NCI-H1105 (cell line): ENCODE measurements at places on chromosomes 3 and 15.

- no peak for DNase-seq
Measured at GRCh38 chr3:57961177-57961827, 46.9 kb upstream of the FLNB start.

- DNase-seq = no peak
Measured at GRCh38 chr3:31341130-31341529, 191.6 kb upstream of the STT3B start.

DNA sequence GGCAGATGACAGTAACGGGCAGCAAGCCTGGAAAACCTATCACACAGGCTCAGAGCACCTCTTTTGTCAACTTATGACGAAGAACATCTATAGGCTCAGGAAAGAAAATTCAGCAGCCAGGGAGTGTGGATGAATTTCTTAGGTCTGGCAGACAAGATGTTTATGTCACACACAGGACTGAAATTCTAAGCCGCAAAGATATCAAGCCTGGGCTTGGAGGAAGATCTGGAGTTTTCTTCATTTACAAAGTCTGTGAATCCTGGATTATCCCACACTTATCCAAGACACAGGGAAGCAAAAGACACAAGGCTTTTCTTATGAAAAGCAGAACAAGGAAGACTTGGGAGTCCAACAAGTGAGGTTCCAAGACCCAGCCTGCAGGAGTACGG lies 23.4 kb upstream of the CHCHD6 start:
- DNase-seq = no peak

GRCh38 chr15:72382146-72382545 lies 6.3 kb upstream of the HEXA start:
- no peak for DNase-seq

DNA sequence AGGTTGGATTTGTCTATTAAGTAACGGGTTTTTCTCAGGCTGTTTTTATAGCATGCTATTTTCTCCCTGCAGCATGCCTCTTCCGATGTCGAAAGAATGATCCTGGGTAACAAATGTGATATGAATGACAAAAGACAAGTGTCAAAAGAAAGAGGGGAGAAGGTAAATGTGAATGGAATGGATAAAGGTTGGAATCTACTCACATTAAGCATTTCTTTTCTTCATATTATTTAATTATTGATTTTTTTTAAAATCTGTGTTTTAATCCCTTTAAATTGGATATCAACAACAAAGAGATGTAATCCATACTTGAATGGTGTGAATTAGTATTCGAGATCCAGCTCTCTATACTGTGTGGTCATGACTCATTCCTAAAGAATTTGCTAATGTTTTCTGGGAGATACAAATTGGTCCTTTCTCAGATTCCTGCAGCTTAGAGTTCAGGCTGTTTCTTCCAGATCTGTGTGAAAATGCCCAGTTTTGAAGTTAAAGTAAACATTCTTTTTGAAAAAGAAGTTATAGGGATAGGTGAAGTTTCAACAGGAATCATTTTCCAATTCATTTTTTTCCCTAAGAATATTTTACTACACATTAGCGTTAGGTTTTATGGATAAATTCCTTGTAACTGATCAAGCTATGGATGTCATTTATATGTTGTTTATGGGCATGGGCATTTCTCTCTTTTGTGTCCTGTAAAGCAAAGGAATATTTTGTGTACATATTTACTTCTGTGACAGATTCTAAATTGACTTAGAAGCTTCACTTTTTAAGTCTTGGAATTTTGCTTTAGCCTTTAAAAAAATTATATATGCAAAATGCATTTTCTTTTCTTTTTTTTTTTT lies 20.8 kb upstream of the APH1B start:
- no peak for DNase-seq

DNA sequence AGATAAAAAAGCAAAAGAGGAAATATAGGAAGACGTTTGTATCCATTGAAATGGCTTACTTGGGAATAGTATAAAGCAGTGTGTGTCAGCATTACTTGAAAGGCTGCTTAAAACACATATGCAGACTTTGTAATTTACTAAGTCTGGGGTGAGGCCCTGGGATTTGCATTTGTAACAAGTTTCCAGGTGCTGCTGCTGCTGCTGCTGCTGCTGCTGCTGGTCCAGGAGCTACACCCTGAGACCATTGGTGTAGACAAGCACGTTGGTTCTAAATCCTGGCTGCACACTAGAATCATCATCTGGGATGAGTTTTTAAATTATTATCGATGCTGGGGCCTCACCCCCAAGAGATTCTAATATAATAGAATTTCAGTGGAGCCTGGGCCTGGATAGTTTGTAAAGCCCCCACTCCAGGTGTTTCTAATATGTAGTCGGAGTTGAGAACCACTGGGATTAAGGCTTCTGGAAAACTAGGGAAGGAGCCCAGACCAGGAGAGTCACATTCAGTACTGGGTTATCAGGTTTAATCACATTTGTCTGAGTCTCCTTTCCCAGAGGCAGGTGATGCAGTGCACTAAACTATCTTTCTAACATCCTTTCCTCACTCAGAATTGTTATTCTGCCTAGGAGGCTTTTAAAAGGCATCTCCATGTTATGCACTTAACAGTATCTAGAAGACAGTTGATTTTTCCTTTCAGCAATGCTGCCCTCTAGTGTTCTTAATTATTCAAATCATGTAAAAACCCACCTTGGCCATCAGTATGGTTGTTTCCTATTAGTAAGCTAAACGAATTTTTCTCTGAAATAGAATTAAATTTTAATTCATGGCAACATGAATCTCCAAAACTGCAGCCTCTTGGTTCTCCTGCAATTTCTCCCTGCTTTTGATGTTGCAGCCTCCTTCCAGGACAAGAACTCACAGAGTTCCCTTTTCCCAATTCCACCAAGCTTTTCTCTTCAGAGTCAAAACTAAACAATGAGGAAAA lies 45.4 kb downstream of the SSR3 start:
- DNase-seq = peak; percentile 63

DNA sequence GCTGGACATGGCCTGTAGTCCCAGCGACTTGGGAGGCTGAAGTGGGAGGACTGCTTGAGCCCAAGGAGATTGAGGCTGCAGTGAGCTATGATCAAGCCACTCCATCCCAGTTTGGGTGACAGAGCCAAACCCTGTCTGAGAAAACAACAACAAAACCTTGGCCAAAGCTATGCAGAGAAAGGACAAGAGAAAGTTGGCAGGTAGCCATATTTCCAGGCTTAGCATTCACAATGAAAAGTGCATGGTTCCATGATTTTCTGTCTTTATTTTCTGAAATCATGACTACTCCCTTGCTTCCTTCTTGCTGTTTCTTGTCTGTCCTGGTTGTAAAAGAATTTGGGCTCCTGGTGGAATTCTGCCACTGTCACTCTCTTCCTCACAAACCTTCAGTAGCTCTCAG lies 284.6 kb upstream of the C2CD4B start:
- DNase-seq = peak; percentile 23

DNA sequence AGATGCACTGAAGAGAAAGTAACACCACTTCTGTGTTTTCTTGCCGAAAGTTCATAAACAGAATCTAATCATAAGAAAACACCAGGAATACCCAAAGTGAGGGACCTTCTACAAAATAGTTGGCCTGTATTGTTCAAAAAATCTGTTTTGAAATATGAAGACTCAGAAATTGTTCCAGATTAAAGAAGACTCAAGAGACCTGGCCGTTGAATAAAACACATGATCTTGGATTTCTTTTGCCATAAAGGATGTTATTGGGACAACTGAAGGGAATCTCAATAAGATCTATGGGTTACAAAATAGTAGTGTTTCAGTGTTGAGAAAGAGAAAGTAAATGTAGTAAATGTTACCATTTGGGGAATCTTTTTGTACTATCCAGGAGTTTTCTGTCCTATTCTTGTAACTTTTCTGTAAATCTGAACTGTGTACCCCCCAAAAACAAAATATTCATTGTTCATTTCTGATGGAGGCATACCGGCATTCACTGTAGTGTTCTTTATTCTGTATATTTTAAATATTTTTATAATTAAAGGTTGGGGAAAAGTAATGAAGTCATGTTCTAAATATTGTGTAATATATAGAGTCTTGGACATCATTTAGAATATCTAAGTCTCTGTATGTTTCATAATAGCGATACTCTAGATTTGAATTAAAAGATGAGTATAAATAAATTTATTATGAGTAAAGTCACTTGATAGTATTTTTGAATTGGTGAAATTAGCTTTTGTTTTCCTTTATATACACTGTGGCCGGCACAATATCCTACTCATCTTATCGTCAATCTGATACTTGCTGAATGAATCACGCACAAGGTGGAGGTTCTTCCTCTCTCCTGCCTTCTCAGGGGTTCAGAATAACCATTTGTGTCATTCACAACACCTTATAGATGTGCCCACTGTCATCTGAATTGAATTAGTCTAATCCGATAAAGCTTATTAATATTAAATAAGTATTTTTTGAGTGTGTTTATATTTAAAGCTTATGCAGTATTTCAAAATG lies 66.7 kb downstream of the TRAK1 start:
- no peak for DNase-seq

DNA sequence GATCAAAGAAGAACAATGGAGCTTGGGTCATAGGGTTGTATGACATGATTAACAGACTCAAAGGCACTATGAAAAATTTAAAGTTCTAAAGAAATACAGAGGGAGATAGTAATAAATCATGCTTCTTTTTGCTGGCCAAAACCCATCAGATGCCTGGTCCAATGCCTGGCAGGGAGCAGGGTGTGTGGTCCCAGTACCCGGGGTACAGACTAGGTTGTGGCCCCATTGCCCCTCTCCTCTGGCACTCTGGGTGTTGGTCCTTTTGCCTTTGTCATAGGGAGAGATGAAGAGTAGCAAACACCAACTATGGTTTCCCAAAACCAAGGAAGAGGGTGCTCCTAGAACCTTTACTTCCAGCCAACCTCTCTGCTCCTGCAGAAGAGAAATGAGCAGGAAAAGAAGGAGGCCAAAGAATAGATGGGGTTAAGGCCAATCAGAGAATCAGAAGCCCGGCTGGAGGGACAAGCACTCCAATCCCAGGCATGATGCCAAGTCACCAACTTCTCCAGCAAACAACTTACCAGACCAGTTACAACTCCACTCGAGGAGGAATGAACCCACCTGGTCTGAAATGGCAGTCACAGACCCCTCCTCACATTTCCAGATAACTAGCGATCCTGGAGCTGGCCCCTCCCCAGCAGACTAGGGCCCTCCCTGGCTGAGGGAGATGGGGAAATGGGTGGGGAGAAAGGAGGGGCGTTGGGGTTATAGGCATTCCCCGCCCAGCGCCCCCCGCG lies 1.8 kb downstream of the IGDCC3 start:
- peak; percentile 55 for DNase-seq

DNA sequence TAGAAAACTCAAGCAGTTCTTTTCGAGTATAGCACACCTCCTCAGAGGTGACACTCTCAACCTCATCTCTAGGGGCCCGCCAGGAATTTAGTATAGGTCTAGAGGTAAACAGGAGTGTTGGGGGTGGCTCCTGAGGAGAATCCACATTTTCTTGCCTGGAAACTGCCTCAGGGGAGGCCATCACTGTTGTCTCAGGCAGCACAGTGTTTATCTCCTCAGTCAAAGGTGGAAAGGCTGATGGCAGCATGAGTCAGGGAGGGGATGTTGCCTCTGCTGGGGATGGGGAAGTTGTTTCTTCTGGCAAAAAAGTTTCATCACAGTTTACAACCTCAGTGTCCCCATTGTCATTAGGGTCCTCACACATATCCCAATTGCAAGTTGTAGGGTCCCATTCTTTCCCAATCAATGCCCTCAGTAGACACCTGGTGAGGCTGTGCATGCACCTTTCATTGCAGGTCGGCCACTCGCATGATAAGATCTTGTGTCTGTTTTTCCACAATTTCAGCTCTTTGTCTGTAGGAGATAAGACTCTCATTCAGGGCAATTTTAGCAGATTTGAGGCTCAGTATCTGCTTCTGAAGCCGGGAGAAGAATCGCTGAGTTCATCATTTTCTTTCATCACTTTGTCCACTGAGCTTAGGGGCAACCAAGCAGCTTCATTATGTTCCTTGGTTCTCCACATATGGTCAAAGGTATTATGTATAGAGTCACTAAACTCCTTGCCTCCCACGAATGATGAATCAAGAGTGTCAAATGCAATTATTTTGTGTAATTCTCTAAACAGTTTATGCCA lies 25.8 kb downstream of the NAALADL2 start:
- no peak for DNase-seq

GRCh38 chr3:38067508-38068233 lies 28.7 kb downstream of the DLEC1 start:
- DNase-seq = no peak

DNA sequence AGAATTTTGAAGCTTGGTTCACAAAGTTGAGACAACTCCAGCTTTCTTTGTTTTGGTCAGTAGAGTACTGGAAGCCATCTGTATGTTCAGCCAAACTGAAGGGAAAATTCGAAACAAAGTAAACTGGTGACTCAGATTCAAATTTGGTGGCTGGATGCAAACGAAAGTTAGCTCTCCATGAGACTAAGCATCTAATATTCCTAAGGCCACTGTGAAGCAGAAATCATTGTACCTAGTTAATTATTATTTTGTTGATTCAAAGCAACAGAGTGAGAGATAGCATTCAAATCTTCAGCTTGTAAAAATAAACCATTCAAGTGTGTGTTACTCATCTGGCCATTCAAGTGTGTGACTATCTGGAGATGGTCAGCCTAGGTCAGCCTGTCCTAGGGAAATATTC lies 42.1 kb downstream of the NR2F2 start:
- no peak for DNase-seq

DNA sequence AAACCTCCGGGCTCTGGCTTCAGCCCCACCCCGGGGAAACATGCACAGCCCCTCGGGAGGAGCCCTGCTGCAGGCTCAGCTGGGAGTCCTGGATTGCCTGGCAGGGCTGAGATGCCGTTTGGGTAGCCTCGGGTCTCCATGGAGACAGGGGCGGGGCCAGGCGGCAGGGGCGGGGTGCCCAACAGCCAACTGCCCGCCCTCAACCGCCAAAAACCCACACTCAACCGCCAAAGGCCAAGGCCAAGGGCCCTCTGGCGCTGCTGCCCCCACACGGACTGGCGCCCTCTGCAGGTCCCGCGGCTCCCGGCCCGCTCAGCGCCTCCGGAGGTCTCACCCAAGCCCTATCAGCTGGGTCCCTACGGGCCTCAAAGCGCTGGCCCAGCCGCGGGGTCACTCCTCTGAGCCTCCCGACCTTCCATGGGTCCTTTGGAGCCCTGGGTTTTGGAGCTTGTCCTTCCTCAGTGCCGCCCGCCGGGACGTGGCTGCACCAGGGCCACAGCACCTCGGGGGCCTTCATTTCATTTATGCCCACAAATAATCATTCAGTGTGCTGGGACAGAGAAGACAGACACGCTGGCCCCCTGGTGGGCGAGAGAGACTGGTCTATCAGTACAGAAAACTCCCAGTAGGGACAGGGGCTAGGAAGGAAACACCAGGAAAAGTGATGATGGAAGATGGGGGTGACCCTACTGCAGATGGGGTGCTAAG lies 33.5 kb upstream of the ACAD9 start:
- DNase-seq = peak; percentile 87

GRCh38 chr15:27670486-27671209 lies 428.5 kb downstream of the OCA2 start:
- DNase-seq = no peak
